Cardiac septum (tissue), 1 donor: ENCODE measurements at places on chromosomes 12 and 14. TPM values are rescaled to one million over a fixed set of nuclear protein-coding genes. Genes with fewer than 3 reads are reported as not detected.

The CHST11 gene
- total RNA-seq = 6.1 TPM

The PTPN6 gene
- 7.0 TPM for total RNA-seq

DNA sequence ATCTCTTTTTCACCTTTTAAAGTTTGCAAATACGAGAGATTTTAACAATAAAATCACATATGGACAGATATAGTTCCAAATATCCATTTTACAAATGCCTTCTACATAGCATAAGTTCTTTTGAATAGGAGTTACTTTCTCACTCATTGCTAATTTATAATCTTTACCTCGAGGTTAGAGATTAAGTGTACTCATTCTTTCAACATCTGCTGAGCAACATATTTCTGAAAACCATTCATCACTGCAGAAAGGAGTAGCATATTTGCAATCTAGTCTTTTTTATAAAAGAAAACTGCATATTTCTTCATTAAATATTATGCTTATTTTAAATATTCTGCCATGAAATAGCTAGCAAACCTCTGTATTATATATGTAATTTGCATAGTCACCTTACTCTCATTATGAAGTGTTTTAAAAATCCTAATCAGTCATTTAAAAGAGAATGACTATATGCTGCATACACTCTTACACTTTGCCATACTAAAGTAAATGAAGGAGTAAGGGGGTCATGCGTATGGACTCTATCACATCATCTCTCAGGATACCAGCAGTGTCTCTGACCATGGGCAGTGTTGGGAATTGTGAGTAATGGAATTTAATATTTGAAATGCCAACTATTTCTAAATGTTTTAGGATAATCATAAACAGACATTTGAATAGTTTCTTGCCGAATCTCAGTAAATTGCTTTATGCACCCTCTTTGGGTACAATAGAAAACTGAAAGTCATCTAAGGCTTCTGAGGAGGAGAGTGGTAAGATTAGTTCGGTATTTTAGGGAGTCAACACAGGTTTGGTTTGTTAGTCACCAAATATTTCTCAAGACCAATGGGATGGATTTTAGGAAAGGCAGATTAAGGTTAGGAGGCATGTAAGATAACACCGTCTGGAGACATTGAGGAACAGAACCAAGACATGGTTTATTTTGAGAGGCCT, 524.8 kb upstream of the ATP2B1 start:
- DNase-seq = no peak

DNA sequence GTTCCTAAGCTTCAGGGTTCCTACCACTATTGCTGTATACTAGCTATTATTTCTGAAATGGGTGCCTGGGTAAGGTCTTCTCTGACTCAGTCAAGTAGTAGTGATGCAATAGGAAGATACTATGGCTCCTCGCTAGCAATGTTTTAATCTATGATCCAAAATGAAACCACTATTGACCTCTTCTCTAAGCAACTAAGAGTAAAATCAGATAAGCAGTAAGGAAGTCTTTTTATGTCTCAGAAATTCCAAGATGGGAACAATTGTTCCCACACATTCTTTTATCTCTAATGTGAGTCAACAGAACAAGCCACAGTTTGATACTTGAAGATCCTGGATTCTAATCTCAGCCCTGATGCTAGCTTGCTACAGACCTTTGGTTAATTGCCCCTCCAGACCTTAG, 45.1 kb downstream of the AREL1 start:
- no peak for DNase-seq

GRCh38 chr14:23406244-23406643, 1.8 kb downstream of the MYH6 start:
- no peak for DNase-seq
